ENCODE measurements at places on chromosomes 16 and 17.

DNA sequence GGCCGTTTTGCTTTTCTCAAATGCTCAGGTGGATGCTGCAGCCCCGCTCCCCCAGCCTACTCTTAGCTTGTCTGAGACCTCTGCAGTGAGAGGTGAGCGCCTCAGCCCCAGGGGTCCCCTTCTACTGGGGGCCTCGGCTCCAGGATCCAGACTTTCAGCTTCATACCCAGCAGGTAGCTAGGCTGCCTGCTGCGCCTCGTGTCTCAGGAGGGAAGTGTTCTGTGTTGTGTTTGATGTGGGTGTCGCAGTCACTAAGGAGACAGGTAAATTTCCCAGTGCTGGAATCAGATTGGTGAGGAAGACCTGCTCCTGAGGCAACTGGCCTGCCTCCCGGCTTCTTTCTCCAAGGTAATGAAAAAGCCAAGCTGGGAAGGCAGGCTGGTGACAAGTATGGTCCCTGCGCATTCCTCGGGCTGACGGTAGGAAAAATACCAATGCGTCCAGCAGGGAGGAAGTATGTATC lies 604.0 kb upstream of the SALL1 start:
- no peak for DNase-seq

GRCh38 chr16:11138769-11139325 lies 117.2 kb downstream of the SOCS1 start:
- no peak for DNase-seq

- DNase-seq = no peak
Observed at GRCh38 chr16:78509965-78510364, 410.5 kb downstream of the WWOX start.

DNA sequence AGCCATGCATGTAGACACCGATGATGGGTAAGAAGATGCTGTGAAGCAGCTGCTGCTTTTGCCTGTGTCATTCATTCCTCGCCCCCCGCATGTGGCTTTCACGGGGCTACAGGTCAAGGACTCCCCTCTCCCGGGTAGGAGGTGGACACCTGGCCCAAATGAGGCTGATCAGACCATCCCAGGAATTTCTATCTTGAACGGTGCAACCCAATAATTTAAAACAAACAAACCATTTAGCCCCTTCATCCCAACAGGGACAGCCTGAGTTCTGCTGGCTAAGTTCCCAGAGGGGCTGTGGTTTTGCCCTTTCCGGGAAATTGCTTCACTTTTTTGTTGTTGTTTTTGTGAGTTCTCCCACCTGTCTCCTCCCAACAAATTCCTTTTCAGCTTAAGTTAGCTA lies 137.7 kb upstream of the CDH5 start:
- DNase-seq = no peak
